Activated CD8-positive, alpha-beta memory T cell treated with anti-CD3 and anti-CD28 coated beads for 48 hours (primary cell): ENCODE measurements at places on chromosomes 6 and 20.

- DNase-seq, result no peak
Observed at GRCh38 chr6:35068644-35069043, 72.5 kb downstream of the TCP11 start.

- no peak for DNase-seq
Observed at GRCh38 chr20:24776755-24777271, 172.3 kb upstream of the CST7 start.

GRCh38 chr6:73797861-73798260 lies 101.9 kb downstream of the CD109 start:
- DNase-seq, result no peak

DNA sequence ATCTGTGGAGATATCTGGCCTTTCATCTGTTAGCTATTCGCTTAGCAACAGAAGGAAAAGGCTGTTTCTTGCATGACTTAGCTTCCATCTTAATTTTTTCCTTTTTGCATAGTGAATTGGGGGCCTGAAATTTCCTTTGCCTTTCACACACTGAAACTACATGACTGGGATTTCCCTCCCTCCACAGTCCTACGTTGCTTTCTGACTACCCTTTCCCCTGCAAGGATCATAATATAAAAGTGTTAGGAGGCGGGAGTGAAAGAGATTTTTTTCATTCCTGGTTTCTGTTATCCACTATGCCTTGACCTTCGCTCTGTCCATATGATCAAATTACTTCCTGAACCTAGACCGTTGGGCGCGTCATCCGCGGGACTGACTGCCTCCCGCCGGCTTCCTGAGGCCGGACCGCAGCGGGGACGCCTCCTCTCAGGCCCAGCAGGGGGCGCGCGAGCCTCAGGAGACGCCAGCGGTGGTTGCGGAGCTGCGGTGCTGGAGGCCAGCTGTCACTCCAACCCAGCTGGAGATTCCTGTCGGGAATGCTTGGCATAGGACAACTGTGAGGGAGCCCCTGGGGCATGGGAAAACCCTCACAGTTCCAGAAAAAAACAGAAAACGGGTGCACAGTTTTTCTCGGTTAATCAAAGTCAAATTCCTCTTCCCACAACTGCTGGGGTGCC lies 55.6 kb downstream of the MEP1A start:
- DNase-seq, result peak; percentile 56

GRCh38 chr6:141475259-141475658 lies 657.5 kb upstream of the GJE1 start:
- no peak for DNase-seq

DNA sequence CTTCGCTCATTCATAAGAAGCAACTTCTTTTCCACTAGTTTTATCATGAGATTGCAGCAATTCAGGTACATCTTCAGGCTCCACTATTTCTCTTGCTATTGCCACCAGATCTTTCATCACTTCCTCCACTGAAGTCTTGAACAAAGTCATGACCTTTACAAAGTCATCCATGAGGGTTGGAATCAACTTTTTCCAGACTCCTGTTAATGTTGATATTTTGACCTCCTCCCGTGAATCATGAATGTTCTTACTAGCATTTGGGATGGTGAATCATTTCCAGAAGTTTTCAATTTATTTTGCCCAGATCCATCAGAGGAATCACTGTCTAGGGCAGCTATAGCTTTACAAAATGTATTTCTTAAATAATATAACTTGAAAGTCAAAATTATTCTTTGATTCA lies 1.5 kb downstream of the CENPQ start:
- DNase-seq, result no peak

DNA sequence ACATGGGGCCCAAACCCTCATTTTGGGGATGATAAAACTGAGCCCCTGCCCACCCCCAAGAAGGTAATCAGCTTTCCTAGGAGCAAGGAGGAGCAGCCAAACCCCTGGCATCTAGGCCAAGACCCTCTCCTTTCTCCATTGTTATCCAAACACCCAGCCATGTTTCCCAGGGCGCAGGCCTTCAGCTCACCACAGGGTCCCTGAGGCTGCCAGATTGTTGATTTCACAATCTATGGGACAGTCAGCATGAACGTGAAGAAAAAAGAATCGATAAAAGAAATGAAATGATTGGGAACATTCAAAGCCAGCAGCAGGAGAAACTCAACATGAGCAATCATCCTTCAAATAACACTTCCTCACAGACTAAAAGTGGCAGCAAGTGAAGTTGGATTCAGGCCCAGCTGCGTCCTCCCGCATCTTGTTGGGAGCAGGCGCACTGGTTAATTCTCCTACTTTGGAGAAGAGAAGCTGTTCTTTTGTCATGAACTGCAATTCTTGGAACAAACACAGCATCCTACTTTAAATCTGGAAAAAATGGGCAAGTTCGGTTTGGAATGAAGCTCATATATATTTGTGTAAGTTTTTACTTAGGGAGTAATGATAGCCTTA lies 241.8 kb upstream of the PRDM1 start:
- no peak for DNase-seq

- no peak for DNase-seq
Observed at GRCh38 chr6:121590438-121590837, 155.0 kb downstream of the GJA1 start.

DNA sequence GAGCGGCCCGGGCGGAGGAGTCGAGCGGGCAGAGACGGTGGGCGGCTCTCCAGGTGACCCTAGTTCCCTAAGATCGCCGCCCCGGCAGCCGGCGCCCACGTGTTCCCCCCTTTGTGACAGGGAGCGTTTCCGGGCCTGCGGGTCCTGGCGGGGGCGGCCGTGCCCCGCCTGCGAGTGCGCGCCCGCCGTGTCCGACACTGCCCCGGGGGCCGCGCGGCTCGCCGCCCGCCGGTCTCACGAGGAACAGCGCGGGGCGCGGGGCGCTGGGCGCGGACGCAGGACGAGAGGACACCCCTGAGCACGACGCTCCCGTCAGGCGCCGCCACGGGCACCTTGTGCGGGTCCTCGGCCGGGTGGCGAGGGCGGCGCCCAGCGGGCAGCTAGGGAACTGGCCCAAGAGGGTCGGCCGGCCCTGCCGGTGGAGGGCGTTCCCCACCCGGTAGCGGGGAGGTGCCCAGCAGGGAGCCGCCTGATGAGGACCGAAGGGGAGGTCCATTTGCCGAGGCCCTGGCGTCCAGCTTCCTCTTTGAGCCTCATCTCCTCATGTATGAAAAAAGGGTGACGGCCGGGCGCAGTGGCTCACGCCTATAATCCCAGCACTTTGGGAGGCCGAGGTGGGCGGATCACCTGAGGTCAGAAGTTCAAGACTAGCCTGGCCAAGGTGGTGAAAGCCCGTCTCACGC lies at the start of gene VARS1:
TSS of gene VARS1 (minus strand) at position 137 of the 683 bp plus-strand sequence. CDS start 535 bp downstream, outside the sequence.
- DNase-seq, result peak; percentile 68

DNA sequence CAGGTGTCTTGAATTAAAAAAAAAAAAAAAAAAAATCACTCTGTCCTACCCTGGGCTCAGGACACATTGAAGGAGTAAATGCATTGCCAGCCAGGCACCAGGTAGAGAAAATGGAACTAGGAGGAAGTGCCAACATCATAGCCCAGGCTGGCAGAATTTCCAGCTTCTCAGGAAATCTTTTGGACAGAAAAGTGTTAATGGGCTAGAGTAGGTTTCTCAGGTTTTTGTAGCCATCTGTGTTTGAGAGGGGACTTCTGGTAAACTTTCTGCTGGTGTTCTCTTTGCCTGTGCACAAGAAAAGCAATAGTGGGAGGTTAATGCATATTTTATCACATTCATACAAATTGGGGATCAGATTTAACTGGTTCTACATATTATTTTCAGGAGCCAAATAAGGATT lies 678.3 kb upstream of the NRSN1 start:
- DNase-seq, result no peak

DNA sequence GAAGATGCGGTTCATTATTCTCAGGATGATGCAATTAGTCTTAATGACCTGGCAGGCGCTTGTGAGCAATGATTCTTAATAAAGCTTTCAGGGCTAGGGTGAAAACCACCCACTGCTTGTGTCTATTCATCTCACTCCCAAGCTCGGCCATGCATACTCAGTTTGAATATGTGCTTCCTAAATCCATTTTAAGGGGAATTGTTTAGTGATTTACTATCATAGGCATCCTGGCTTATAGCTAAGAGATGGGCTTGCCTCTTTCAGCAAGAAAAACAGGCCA lies 141.1 kb upstream of the SLC24A3 start:
- no peak for DNase-seq

DNA sequence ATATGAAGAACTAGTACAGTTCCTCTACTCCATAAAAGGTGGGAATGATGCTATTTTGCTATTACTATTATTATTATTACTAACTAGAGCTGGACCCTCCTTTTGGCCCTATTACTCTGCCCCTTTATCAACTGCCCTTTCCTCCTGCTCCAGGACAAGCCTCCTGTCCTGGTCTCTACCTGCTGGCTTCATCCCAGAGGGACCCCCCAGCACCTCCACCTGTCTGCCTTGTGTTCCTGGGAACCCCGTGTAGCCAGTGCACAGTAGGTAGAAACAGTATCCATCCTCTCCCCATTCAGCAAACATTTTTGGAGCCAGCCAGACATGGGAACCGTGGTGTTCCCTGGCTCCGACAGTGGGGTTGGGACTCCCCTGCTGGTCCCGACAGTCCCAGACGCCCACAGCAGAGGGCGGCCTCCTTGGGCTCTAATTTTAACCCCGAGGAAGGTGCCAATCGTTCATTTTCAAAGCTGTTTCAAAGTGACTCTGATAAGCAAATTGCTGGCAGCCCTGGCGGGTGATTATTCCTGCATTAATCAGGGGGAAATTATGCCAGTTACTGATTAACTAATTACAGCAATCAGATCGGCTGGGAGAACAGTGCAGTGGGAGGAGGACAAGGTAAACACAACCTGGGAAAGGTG lies 44.2 kb upstream of the MDGA1 start:
- no peak for DNase-seq

GRCh38 chr20:47336129-47336754 lies 20.3 kb downstream of the ZMYND8 start:
- DNase-seq, result no peak
